ENCODE measurements at places on chromosomes 4 and X. TPM values are rescaled to one million over a fixed set of nuclear protein-coding genes. Genes with fewer than 3 reads are reported as not detected.

GRCh38 chr4:185122681-185123345, 20.3 kb upstream of the SLC25A4 start:
- no peak for DNase-seq
- no peaks in the 10 kb centered on the region for H3K4me1 ChIP-seq
- no peak overlapping the region for H3K4me3 ChIP-seq
- H3K36me3 ChIP-seq = no peaks in the 10 kb centered on the region
- no peak overlapping the region for H3K27ac ChIP-seq
- peaks cover 33% of the 10 kb centered on the region for H3K27me3 ChIP-seq

DNA sequence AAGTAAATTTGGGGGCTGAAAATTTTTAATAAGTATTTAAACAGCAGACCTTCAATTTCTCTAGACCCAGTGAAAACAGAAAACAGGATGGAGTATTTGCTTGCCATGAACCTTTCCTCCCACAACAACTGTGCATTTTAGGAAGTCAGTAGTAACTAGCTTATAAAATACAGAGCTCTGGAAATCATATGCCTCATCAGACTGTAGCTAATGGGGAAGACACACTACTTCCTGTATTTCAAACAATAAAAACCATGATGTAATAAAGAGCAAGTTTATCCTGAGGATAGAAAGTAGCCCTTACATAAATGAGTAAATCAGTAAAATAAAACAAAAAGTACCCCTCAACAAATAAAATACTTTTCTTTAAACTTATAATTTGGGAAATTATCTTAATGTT, 280.1 kb upstream of the ZFP42 start:
- H3K36me3 ChIP-seq = no peaks in the 10 kb centered on the region
- DNase-seq = no peak
- H3K4me1 ChIP-seq = no peaks in the 10 kb centered on the region
- H3K27ac ChIP-seq = no peak overlapping the region
- no peak overlapping the region for H3K4me3 ChIP-seq

GRCh38 chrX:40145923-40146261, 48.1 kb upstream of the BCOR start:
- no peaks in the 10 kb centered on the region for H3K27me3 ChIP-seq
- H3K4me1 ChIP-seq = peaks cover 15% of the 10 kb centered on the region
- no peak for DNase-seq
- peak overlapping the region; percentile 58 for H3K4me3 ChIP-seq

Gene TMEM154
- total RNA-seq = 18.3 TPM

Gene FGFBP2
- total RNA-seq = 8.9 TPM

DNA sequence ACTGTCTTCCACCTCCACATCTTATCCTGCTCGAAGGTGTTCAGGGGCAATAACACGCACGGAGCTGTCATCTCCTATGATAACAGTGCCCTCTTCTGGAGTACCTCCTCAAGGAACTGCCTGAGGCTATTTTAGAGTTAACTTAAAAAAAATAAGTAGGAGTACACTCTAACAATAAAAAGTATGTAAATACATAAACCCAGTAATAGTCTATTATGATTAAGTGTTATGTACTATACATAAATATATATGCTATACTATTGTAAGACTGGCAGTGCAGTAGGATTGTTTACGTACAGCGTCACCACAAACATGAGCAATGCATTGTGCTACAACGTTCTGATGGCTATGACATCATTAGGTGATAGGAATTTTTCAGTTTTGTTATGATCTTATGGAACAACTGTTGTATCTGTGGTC, 34.5 kb upstream of the TLR2 start:
- H3K27ac ChIP-seq = no peak overlapping the region
- H3K27me3 ChIP-seq = no peaks in the 10 kb centered on the region
- H3K36me3 ChIP-seq = no peaks in the 10 kb centered on the region
- DNase-seq = no peak
- H3K4me1 ChIP-seq = peaks cover 25% of the 10 kb centered on the region
- H3K4me3 ChIP-seq = no peak overlapping the region

- H3K27ac ChIP-seq = peak overlapping the region; percentile 83
- H3K36me3 ChIP-seq = peaks cover 6% of the 10 kb centered on the region
- H3K4me1 ChIP-seq = peaks cover 16% of the 10 kb centered on the region
- no peak for DNase-seq
- peaks cover 19% of the 10 kb centered on the region for H3K27me3 ChIP-seq
- no peak overlapping the region for H3K4me3 ChIP-seq
These were observed 25.3 kb downstream of the SMIM20 start for GRCh38 chr4:25939330-25939729.

Gene USP26
- total RNA-seq = not detected

- H3K36me3 ChIP-seq = no peaks in the 10 kb centered on the region
- no peak overlapping the region for H3K4me3 ChIP-seq
- no peaks in the 10 kb centered on the region for H3K4me1 ChIP-seq
These were observed 366.6 kb downstream of the GASK1B start for GRCh38 chr4:157806184-157806583.

DNA sequence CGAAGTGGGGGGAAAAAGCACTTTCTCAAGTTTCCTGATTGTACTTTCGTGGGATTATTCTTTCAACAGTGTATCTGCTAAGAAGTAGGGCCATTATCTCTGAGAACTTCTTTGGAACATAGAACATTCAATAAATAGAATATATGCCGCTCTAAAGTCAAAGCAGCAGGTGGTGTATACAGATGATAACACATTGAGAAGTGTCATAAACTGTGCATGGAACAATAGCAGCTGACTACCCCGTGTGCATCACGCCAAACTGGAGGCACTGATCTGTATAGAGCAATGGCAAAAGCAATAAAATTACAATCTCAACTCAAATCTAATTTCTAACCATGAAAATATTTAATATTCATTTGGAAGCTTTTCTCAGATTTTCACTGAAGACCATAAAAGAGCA, 175.3 kb downstream of the DCTD start:
- no peak overlapping the region for H3K4me3 ChIP-seq
- H3K27ac ChIP-seq = no peak overlapping the region
- no peaks in the 10 kb centered on the region for H3K27me3 ChIP-seq
- H3K4me1 ChIP-seq = no peaks in the 10 kb centered on the region
- no peak for DNase-seq

Gene KIF4A
- total RNA-seq = 22.4 TPM

GRCh38 chr4:151993521-151993920, 232.7 kb upstream of the GATB start:
- H3K4me3 ChIP-seq = no peak overlapping the region
- DNase-seq = no peak
- peaks cover 41% of the 10 kb centered on the region for H3K4me1 ChIP-seq

Gene SAGE1
- not detected for total RNA-seq

DNA sequence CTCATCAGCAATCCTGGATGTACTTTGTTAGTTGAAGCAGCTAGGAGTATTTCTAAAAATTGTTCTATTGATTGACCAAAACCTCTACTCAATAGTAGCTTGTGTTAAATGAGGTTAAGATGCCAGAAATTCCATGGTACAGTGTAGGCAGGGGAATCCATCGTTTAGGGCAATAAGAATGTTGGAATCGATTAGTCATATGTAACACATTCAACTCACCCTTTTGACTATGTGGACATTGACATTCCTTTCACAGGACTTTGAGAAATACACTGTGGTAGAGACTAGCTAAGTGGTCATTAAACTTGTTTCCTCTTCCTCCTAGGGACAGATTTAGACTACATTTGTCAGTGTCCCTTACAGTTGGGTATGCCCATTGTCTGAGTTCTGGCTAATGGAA, 40.2 kb downstream of the KDM5C start:
- H3K4me1 ChIP-seq = peaks cover 14% of the 10 kb centered on the region
- no peaks in the 10 kb centered on the region for H3K36me3 ChIP-seq
- H3K4me3 ChIP-seq = no peak overlapping the region

Measured in activated naive CD8-positive, alpha-beta T cell treated with anti-CD3 and anti-CD28 coated beads for 36 hours (primary cell).